ENCODE measurements at places on chromosomes 5 and 9. TPM values are rescaled to one million over a fixed set of nuclear protein-coding genes. Genes with fewer than 3 reads are reported as not detected.
A peak's percentile ranks its signal among the peaks of the same experiment; 100 is the strongest.

The LHX3 gene
- not detected for total RNA-seq

DNA sequence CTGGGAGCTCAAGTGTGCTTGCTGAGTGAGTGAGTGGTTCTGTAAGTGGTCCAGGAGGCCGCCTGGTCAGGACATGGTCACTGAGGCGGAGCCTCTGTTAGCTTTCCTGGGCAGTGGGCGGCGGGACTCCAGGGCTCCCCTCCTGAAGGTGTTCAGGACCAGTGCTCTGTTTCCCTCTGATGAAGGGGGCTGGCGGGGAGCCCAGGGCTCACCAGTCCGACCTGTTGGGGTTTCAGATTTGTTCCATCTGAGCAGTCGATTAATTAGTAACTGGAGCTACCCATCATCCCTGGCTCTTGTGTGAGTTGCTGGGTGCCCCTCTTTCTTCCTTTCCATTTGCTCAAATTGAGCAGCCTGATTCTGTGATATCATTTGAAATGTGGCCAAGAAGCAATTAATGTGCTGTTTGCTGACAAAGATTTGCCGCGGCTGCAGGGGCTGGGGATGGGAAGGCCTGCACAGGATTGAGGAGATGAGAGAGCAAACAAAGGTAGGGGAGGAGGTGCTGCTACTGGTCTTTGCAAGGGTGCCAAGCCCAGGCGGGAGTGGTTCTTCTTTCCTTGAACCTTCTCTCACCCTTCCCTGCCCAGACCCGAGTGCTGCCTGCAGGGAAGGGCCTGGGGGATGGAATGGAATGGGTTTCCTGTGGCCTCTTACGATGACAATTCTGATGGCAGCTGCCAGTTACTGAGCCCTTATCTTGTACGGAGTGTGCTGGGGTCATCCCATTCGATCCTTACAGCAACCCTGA lies 92.8 kb upstream of the PITX1 start:
- DNase-seq: no peak
- H3K4me3 ChIP-seq: no peak overlapping the region
- no peak overlapping the region for H3K27ac ChIP-seq
- no peaks in the 10 kb centered on the region for H3K27me3 ChIP-seq
- no peaks in the 10 kb centered on the region for H3K36me3 ChIP-seq
- no peaks in the 10 kb centered on the region for H3K4me1 ChIP-seq

DNA sequence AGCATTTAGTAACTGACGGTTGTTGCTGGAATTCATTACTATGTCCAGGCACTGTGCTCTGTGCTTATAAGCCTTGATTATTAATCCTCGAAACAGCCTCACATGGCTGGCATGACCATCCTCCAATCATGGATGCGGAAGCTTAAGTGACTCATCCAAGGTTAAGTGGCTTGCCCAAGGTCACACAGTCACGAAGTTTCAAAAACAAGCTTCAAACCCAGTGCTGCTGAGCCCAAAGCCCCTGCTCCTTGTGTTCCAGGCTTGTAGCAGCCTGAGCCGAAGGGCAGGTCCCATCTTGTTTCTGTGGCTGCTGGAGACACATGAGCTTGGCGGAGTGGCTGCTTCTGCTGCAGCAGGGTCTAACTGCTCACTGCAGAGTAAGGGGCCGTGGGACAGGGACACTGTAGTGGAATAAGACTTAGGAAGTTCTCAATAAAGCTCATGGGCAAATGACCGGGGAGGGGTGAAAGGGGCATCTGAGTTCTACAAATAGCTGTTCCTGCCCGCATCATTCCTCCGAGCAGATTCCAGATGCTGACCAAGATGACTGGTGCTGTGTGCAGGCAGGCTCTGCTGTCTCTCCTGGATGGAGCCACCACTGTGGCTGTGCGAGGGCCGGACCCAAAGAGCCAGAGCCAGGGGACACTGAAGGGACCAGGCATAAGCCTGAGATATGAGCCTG lies 32.4 kb downstream of the WHRN start:
- no peaks in the 10 kb centered on the region for H3K36me3 ChIP-seq
- no peaks in the 10 kb centered on the region for H3K4me1 ChIP-seq
- peak overlapping the region; percentile 48 for H3K27ac ChIP-seq

The IFNA13 gene
- not detected for total RNA-seq

GRCh38 chr9:98523231-98523901 lies 185.4 kb downstream of the GABBR2 start:
- DNase-seq: no peak
- H3K27ac ChIP-seq: no peak overlapping the region
- no peaks in the 10 kb centered on the region for H3K4me1 ChIP-seq
- H3K4me3 ChIP-seq: no peak overlapping the region
- H3K27me3 ChIP-seq: peaks cover 2% of the 10 kb centered on the region
- no peaks in the 10 kb centered on the region for H3K36me3 ChIP-seq

GRCh38 chr5:133052317-133053175 lies 733 bp downstream of the HSPA4 start:
- H3K36me3 ChIP-seq: no peaks in the 10 kb centered on the region
- peaks cover 10% of the 10 kb centered on the region for H3K4me1 ChIP-seq
- peak overlapping the region; percentile 97 for H3K4me3 ChIP-seq
- H3K27ac ChIP-seq: peak overlapping the region; percentile 98
- H3K27me3 ChIP-seq: no peaks in the 10 kb centered on the region

DNA sequence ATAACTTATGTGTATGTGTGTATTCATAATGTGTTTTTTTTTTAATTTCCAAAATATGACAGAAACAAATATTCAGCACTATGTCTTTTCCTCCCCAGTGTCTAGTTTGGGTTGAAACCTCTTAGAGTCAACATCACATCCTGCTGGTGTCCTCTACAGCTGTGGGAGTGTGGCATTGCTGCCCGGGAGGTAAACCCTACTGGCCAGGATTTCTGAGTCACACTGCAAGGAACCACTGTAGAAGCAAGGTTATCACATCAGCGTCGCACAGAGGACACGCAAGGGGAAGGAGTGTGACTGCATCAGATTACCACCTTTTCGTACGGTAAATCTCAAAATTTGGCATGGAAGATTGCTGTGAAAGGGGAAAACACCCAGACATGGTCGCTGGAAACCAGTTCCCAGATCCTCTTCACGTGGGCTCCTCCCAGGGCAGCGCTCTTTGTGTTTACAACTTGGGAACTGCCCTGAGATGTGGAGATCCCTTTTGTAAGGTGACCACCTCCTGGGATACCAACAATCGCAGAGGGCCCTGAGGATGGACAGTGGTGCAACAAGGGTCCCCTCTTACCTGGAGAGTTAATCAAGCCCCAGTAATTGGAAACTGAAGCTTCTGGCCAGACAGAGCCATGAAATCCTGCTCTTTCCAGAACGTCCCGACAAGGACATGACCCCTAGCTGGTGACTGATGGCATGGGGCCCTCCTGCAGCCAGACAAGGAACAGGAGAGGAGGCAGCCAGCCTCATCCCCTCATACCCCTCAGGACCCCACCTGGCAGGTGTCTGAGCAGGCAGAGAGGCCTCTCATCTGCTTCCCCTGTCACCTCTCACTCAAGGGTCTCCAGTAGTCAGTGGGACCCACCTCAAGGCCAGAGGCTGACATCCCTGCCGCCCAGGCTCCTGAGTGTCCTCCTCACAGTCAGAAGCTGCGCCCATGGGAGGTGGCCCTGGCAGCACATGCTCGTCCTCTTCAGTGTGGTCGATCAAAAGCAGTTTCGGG lies 194.7 kb downstream of the MED10 start:
- H3K4me3 ChIP-seq: no peak overlapping the region
- H3K36me3 ChIP-seq: no peaks in the 10 kb centered on the region
- no peak overlapping the region for H3K27ac ChIP-seq
- no peaks in the 10 kb centered on the region for H3K27me3 ChIP-seq
- H3K4me1 ChIP-seq: no peaks in the 10 kb centered on the region

- H3K36me3 ChIP-seq: no peaks in the 10 kb centered on the region
- H3K27ac ChIP-seq: no peak overlapping the region
- peaks cover 5% of the 10 kb centered on the region for H3K27me3 ChIP-seq
These were observed 240.4 kb upstream of the IRX2 start for GRCh38 chr5:2991884-2992283.

Measured in breast epithelium (tissue), 4 donors.